ENCODE measurements at places on chromosomes 7 and 10.

- no peak for DNase-seq
Measured at GRCh38 chr7:21169667-21170580, 258.0 kb upstream of the SP4 start.

- DNase-seq: no peak
Measured at GRCh38 chr10:6247041-6247712, 44.4 kb downstream of the PFKFB3 start.

DNA sequence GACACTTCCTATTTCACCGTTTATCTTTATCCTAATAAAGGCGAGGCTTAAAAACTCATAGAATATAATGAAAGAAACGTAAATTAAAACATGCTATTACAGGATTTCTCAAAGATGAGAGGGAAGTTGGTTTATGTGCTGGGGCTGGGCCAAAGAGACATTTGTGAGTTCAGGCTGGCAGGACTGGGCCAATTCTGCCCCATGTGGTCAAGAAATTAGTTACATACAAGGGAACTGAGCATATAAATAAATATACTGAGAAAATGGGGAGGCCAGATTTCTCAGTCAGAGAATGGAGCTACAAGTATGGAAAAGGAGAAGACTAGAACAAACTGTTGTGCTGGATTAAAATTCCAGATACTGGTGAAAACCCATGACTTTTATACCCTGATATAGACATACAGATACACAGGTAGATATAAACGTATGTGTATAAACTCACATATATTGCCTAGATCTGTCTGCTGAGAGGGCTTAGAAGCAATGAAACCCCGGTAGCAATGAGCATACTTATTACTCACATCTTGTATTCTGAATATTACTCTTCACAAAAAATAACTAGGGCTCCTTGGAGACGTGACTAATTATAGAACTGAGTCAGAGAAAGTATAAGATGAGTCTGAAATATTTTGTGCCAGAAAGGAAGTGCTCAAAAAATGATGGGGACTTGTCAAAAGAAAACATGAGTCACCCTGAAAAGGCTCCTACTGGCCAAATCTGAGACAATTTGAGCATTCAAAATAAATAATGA, 155.7 kb upstream of the FGFR2 start:
- no peak for DNase-seq

- DNase-seq: no peak
Measured at GRCh38 chr10:115861864-115862263, 411.1 kb downstream of the GFRA1 start.

GRCh38 chr10:70038923-70039322, 13.7 kb upstream of the MACROH2A2 start:
- no peak for DNase-seq

GRCh38 chr10:128178302-128178958, 52.2 kb upstream of the MKI67 start:
- DNase-seq: no peak

- no peak for DNase-seq
Measured at GRCh38 chr7:102175423-102176170, 111.1 kb upstream of the SH2B2 start.

- DNase-seq: no peak
Measured at GRCh38 chr10:36801660-36802059, 323.7 kb upstream of the ANKRD30A start.

- DNase-seq: no peak
Measured at GRCh38 chr7:2955269-2955668, 88.4 kb downstream of the CARD11 start.

DNA sequence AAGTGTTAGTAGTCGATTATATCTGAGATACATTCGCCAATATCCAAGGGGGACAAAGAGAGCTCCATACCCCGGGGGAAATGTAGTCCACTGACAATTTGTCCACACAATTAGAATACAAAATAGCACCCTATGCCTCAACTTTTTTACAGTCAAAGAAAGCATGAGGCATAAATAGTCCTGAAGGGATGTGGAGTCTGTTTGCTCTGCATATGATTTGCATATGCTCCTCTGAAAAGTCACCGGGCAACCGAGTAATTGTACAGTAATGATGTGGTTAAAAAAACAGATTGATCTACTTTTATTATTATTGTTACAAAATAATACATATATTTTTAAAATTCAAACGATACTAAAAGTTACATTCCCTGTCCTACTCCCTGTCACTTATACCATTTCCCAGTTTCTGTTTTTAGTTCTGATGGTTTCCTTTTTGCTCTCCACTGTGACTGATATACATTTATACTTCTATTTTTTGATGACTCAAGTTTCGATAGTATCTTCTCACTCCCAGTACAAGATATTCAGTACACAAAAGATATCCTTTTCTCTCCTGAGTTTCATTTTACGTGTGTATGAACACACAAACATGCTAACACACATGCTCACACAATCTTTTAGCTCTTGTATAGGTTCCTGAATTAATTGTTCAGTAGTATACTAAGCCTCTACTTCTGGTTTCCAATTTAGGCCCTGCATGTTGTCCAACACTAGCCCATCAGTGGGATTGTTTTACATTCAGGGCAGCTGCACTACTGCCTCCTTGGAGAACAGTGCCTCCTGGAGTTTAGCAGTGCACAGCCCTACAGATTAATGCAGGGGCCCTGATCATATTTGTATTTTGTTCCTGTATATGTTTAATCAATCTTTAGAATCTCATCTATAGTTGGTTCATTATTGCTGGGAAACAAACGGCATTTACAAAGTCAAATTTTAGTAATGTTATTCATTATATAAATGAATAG, 130.9 kb downstream of the TES start:
- no peak for DNase-seq

Data from NCI-H510A (cell line).